ENCODE measurements at places on chromosomes 7 and 10.

DNA sequence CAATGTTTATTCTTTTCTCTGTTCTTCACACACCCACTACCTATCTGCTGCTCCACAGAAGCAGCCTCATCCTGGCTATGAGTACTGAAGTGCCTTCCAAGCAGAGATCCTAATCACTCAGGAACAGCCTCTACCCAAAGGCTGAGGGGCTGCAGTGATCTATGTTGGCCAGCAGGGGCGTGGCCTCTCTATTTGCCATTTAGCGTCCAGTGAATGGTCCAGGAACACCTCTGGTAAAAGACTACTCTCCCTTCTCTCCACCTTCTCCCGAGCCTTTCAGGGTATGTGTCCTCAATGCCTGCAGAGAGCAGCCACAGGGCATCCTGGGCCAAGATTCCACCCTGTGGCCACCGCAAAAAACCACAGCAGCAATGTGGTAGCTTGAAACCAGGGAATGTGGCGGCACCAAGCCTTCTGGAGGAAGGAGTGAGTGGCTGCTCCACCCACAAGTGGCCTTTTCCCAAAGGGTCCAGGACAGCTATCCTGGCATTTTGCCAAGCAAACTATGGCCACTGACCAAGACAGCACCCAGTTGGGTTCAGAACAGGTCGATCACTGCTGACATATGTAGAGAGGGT, 70.9 kb downstream of the SYPL1 start:
- peaks cover 12% of the 10 kb centered on the region for H3K4me1 ChIP-seq

- DNase-seq, result no peak
- H3K4me3 ChIP-seq, result no peak overlapping the region
- H3K4me1 ChIP-seq, result peaks cover 19% of the 10 kb centered on the region
- no peaks in the 10 kb centered on the region for H3K36me3 ChIP-seq
- H3K27me3 ChIP-seq, result no peaks in the 10 kb centered on the region
Measured at GRCh38 chr10:5622186-5622960, 44.0 kb downstream of the ASB13 start.

GRCh38 chr7:450741-451140, 68.9 kb downstream of the PDGFA start:
- H3K27me3 ChIP-seq, result peaks cover 35% of the 10 kb centered on the region
- H3K27ac ChIP-seq, result peak overlapping the region; percentile 7
- peaks cover 13% of the 10 kb centered on the region for H3K4me1 ChIP-seq

DNA sequence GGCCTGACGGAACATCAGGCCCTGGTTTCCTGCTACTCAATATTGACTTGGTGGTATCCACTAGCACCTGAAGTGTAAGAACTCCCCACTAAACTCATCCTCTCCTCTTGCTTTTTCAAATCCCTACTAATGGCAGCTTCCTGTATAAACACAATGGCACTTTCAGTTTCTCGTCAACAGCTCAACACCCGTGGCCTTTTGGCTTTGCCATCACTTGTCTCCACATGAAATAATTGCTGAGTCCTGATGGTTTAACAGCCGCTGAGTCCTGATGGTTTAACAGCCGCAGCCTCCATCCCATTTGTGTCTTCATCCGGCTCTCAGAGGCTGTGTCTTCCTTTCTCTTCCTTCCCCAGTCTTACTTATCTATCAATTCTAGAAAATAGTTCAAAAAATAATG, 261.4 kb upstream of the PITRM1 start:
- no peak for DNase-seq
- H3K36me3 ChIP-seq, result no peaks in the 10 kb centered on the region
- peaks cover 14% of the 10 kb centered on the region for H3K4me1 ChIP-seq
- H3K27ac ChIP-seq, result no peak overlapping the region
- no peak overlapping the region for H3K4me3 ChIP-seq

DNA sequence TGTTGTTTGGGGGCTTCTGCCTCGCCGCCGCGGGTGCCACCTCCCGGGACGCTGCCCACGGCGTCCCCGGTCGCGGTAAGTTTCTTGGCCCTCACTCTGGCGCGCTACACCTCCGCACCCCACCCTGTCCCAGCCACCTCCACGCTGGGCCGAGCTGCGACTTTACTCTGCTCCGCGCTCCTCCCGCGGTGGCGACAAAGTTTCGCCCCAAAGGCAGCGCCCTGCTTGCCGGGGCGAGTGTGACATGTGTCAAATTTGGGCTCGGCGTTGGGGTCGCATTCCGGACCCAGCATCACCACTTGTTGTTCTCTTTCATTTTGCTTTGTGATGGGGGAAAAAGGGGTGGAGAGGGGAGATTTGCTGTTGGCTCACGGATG, 167.7 kb upstream of the PPP1R3A start:
- peaks cover 34% of the 10 kb centered on the region for H3K4me1 ChIP-seq
- H3K27me3 ChIP-seq, result peaks cover 50% of the 10 kb centered on the region
- no peak for DNase-seq
- H3K27ac ChIP-seq, result peak overlapping the region; percentile 67
- peak overlapping the region; percentile 86 for H3K4me3 ChIP-seq
- H3K36me3 ChIP-seq, result no peaks in the 10 kb centered on the region

GRCh38 chr7:41779918-41780317, 77.0 kb upstream of the INHBA start:
- DNase-seq, result no peak
- peaks cover 2% of the 10 kb centered on the region for H3K36me3 ChIP-seq

GRCh38 chr7:23449941-23450340, 20.4 kb downstream of the IGF2BP3 start:
- DNase-seq, result no peak
- H3K4me3 ChIP-seq, result no peak overlapping the region
- peaks cover 22% of the 10 kb centered on the region for H3K27me3 ChIP-seq
- no peaks in the 10 kb centered on the region for H3K4me1 ChIP-seq
- H3K27ac ChIP-seq, result no peak overlapping the region

DNA sequence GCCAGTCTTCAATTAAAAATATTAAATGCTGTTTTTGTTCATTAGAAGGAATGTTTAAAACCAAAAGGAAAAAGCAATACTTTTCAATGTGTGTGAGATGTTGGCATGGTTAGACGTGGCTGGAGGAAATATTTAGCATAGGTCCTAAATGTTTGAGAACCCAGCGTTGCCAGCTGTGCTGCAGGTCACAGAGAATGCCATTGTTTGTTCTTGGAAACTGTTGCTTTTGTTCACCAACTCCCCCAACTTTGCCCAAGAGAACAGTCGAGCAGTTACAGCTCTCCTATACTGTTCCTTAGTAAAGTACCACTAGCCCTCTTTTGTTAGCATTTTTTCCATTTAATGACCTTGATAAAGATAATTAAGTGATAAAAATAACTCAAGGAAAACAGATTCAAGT, 44.5 kb upstream of the ELMO1 start:
- H3K36me3 ChIP-seq, result no peaks in the 10 kb centered on the region
- H3K27me3 ChIP-seq, result no peaks in the 10 kb centered on the region
- DNase-seq, result no peak
- H3K4me1 ChIP-seq, result no peaks in the 10 kb centered on the region
- no peak overlapping the region for H3K4me3 ChIP-seq

DNA sequence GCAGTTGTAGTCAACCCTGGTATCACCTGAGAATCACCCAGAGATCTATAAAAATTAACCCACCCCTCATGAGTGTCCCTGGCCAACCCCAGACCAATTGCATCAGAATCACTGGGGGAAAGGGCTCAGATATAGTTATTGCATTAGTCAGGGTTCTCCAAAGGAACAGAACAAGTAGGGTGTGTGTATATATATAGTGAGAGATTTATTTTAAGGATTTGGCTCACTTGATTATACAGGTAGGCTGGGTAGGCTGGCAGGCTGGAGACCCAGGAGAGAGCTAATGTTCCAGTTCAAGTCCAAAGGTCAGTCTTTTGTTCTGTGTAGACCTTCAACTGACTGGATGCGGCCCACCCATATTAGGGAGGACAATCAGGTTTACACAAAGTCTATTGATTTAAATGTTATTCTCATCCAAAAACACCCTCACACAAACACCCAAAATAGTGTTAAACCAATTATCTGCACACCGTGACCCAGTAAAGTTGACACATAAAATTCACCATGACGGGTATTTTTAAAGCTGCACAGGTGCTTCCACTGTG, 372.9 kb upstream of the NFE2L3 start:
- no peaks in the 10 kb centered on the region for H3K4me1 ChIP-seq
- DNase-seq, result no peak
- H3K27ac ChIP-seq, result no peak overlapping the region

DNA sequence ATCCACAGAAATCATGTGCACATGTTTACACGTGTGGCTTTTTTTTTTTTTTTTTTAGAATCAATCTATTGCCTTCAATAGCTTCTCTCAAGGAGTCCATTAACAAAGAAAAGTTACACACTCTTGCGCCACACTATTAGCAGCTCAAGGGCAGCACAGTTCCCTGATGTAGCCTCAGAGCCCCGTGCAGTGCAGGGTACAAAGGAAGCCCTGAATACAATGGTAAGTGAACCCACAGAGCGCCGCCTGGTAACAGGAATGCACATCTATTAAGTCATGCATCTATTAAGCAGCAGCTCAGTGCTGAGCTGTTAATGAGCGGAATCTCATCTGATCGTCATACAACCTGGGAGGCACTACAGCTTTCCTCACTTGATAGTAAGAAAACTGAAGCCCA, 113.7 kb upstream of the PDLIM1 start:
- no peaks in the 10 kb centered on the region for H3K36me3 ChIP-seq
- no peak overlapping the region for H3K4me3 ChIP-seq
- peaks cover 5% of the 10 kb centered on the region for H3K27me3 ChIP-seq

DNA sequence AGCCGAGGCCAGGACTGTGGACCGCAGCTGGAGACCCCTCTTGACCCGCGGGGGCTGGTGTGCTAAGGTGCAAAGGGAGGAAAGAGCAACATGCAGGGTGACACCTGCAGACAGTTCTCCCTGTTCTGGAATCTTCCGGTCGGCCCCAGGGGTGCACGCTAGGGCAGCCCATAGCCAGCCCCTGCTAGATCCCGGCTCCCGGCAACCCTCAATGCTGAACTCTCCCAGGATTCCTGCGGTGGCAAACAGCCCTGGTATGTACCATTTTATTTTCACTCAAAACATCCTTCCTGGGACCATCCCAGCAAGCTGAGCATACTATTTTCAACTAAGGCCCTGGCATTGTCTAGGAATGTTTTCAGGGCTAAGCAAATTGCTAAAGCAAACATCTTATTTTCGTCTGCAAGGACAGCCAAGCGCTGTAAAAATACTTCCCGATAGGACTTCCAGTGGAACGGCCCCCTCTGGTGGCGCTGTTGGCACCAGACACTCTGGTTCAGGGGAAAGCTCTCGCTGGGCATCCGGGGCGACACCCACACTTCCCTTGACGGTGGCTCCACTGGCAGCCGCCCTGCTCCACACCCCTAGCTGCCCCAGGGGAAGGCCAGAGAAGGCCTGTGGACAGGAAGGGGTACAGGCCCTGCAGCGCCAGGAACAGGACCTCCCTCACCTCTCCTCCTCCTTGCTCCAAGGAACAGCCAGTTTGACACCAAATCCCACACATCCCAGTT, 99.4 kb downstream of the CTBP2 start:
- peaks cover 78% of the 10 kb centered on the region for H3K27me3 ChIP-seq
- no peak overlapping the region for H3K27ac ChIP-seq
- peaks cover 46% of the 10 kb centered on the region for H3K4me1 ChIP-seq
- H3K4me3 ChIP-seq, result peak overlapping the region; percentile 68
- DNase-seq, result peak; percentile 32

DNA sequence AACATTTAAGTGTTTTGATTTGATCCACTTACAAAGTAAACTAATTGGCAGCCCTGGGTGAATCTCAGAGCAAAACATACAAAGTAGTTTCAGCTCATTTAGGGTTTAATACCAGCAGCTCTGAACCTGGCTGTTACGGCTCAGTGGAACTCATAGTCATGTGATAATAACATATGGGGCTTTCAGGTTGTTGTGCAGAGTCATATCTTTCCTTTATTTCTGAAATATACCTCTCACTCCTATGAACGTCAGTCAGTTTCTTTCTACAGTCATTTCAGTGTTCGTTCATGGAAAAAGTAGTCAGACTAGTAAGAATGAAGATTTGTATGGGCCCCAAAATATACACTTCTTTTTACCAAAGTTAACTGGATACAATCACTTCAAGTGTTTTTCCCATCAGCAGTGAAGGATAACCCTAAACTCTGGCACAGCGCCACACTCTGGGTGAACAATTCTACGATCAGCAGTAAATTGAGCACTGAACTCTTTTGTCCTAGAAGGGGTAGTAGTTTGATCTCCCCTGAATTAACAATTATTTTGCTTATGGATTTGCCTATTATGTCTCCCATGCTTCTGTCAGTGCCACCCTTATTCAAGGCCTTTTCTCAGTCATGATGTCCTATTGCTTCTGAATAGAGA, 218.6 kb downstream of the THSD7A start:
- no peaks in the 10 kb centered on the region for H3K36me3 ChIP-seq
- no peak for DNase-seq
- H3K27me3 ChIP-seq, result no peaks in the 10 kb centered on the region
- H3K4me3 ChIP-seq, result no peak overlapping the region
- no peaks in the 10 kb centered on the region for H3K4me1 ChIP-seq

DNA sequence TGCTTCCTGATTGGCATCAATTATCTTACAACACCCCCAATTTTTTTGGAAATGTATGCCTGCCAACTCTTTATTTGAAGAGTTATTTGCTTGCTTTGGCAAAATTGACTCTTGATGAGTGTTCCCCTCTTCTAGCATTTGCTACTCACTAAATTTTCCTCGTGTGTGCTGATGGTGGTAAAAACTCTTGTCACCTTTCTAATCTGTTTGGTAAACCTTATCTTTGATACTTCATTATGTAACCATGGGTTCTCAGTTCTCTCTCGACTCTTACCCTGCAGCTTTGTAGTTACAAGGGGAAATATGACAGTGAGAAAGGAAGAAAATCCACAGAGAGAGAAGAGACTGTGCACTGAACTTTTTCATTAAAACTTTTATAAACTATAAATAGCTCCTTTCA, 102.5 kb downstream of the CDK14 start:
- H3K4me1 ChIP-seq, result peaks cover 59% of the 10 kb centered on the region
- H3K27ac ChIP-seq, result no peak overlapping the region
- DNase-seq, result no peak
- H3K36me3 ChIP-seq, result peaks cover 15% of the 10 kb centered on the region

DNA sequence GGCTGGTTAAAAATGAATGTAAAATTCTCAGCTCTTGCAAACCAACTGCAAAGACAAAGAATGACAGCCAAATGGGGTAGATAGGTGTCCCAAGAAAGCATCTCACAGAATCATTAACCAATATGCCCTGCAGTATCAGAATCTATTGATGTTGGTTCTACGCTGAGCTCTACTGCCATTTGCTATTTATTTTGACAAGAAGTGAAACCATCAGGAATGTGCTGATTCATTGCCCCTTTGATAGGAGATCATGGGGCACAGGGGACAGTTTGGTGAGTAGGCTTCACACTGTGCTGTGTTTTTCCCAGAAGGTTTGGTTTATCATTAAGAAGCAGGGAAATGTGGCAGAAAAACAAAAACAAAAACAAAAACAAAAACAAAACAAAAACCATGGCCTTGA, 19.4 kb upstream of the CDC14C start:
- no peak overlapping the region for H3K4me3 ChIP-seq
- H3K4me1 ChIP-seq, result no peaks in the 10 kb centered on the region
- H3K36me3 ChIP-seq, result no peaks in the 10 kb centered on the region
- H3K27ac ChIP-seq, result no peak overlapping the region
- no peaks in the 10 kb centered on the region for H3K27me3 ChIP-seq

All from stimulated activated naive B cell treated with anti-CD40 and anti-IgM and Interleukin-4, amounts not matched to agents 10 μg/mL and 1 μg/mL and 100 μg/mL, for 72 hours (primary cell).